Immature natural killer cell (primary cell): ENCODE measurements at places on chromosomes 4 and X.
A peak's percentile ranks its signal among the peaks of the same experiment; 100 is the strongest.

DNA sequence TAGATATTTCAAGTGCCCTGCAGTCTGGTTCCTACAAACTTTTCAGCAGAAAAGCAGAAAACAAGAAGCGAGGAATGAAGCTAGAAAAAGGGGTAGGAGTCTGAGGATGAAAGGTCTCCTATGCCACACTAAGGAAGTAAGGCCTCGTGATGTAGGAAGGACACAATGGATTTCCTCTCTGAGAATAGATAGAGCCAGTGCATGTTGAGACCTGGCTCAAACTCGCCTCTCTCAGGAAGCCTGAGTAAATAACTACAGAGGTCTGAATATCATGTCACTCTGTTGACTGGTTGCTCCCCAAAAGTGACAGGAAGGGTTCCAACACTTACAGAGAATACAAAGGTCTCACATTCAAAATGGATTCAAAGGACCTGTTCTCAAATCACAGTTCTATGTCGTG is 93.3 kb downstream of the GRIA3 start:
- DNase-seq, result no peak

- no peak for DNase-seq
Observed at GRCh38 chrX:68584221-68584620, 63.2 kb upstream of the STARD8 start.

DNA sequence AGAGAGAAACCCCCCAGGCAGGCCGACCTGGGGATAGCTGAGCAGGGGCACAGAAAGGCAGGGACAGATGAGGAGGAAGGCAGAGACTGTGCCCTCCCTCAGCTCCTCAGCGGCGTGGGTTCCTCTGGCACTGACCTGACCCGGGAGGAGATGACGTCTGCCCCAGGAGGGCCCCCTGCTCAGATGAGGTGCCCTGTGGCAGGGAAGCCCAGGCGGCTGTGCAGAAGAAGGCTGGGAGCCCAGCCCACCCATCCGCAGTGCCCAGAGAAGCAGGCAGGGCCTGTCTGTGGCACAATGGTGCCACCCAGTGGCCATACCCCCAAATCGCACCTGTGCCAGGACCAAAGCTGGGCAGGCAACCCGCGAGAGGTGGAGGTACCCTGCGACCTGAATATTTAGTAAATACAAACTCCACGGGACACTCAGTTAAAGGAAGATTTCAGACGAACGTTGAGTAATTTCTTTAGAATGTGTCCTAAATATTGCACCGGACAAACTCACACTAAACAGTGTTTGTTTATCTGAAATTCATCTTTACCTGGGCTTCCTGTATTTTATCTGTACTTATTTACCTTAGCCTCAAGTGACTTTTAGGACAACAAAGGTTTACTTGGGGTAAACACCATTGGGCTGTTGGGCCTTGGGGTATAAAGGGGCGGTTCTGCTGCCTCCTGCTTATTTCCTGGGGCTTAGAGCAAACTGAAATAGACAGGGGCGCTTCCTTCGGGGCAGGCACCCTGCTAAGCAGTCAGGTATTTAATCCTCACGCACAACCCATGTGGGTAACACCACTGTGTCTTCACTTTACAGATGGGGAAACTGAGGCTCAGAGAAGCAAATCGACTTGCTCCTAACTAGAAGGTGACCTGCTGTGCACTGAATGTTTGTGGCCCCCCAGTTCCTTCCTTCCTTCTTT is 46.5 kb upstream of the HMX1 start:
- DNase-seq, result peak; percentile 38

DNA sequence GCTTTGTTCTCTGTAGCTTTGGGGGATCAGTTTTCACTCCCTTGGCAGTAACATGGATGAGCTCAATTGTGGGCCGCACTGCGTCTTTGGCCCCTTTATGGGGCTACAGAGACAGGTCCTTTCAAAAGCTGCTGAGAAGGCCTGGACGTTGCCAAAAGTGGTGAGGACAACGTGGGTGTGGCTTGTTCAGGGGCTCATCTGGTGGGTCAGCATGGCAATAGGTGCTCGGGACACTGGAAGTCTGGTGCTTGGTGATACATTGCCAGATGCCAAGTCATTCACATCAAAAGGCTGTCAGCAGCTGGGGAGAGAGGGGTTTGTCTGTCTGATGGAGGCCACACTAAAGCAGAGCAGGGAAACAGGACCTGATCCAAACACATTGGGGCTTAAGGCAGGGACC is 149.8 kb upstream of the EOLA2 start:
- DNase-seq, result no peak

GRCh38 chr4:30380404-30380998 is 339.7 kb upstream of the PCDH7 start:
- no peak for DNase-seq

DNA sequence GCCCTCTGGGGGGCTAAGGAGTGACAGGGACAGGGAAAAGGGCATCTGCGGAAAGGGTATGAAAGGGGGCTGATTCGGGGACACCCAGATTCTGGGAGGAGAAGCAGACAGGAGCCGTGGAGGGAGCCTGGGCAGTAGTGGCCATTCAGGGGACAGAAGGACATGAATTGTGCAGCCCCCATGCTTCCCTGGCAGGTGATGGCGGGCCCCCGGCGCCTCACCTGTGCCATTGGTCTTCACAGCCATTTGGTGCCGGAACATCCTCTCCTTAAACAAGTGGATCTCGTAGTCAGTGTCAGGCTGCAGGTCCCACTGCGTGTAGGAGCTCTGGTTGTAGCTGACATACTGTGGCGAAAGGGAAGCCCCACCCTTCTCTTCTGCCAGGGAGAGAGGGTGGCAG is 21.9 kb downstream of the L1CAM start:
- DNase-seq, result no peak

DNA sequence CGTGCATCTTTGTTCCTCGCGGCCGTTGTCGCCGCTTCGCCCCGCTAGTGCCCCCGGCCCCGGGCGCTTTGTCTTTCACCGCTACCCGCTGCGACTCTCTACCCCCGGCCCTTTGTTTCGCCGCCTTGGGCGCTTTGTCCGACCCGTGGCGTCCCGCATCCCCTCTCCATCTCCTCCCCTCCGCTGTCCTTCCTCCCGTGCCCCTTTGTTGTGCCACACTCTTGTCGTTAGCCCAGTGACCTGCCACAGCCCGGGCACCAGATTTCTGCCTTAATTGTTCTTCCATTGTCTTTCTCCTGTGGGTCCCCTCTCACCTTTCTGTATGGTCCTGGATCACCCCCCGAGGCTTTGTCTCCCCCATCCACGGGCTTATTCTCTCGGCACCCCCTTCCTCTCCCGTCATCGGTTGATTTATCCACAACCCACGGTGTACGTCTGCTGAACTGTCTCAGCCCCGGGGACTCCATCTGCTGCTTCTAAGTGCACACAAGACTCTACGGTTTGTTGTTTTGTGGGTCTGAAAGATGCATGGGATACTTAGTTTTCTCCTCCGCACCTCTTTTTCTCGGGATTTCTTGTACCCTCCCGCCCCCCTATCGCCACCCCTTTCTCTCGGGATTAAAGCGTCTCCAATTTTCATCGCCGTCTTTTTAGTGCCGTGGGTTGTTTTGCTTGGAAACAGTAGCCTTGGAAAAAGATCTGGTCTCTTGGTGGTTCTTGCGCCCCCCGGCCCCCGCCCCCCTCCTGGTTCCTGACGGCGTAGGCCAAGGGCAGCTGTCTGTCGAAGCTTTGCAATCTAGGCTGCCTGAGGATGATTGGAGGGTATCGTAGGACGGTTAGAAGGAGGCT is 783 bp downstream of the RBPJ start:
- no peak for DNase-seq

DNA sequence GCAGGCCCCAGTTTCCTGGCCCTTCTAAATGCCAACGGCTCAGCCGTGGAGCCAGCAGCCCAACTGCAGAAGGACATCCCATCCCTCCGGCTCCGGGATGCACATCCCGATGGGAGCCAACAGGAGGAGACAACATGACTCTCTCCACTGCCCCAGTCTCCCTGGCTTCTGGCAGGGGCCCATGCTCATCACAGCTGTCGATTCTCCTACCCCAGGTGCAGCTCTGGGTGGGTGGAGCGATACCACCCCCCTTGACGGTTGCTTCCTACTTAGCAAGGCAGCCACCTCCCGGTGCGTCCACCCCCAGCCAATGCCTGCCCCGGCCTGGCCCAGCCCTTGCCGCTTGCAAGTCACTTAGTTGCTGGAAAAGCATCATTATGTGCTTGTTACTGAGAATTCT is 19.5 kb downstream of the ZNF275 start:
- no peak for DNase-seq

GRCh38 chr4:13705521-13706041 is 78.1 kb upstream of the BOD1L1 start:
- no peak for DNase-seq

GRCh38 chr4:89249313-89249712 is 58.3 kb downstream of the GPRIN3 start:
- no peak for DNase-seq

DNA sequence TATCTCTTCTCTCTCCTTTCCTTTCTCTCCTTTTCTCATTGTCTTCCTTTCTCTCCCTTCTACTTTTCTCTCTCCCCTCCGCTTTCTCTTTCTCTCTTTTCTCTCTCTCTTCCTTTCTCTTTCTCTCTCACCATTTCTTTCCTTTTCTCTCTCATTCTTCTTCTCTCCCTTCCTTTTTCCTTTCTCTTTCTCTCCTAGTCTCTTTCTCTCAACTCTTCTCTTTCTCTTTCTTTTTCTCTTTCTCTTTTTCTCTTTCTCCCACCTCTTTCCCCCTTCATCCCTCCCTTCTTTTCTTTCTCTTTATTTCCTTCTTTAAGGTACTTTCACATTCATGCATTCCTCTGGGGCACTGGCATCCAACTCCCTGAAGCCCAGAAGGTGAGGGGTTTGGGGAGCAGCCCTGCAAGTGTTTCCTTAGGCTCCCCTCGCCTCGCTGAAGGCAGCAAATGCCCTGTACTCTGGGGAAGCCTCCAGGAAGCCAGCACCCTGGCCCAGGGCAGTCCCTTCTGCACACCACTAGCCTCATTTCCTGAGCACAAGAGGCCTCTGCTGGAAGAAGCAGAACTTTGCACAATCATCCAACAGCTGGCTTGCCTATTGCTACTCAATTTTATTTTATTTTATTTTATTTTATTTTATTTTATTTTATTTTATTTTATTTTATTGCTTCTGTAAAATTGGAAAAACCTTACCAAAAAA is 124.2 kb downstream of the NFKB1 start:
- DNase-seq, result peak; percentile 66

DNA sequence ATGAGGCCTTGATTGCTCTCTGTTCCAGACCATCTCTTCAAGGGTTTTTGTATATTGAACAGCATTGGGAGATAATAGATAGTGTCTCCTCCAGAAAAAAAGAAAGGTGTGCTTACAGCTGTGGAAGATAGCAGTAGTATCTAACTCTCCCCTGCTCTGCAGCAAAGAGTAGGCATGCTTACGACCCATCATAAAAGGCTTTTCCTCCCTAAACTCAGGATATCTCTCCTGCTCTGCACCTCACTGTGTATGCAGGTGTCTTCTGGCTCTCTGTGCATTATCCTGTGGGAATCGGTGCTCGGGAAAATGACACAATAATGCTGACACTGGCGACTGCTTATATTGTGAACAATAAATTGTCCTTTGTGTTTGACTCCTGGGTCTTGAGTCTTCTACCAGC is 216.0 kb downstream of the RAB28 start:
- DNase-seq, result no peak

GRCh38 chr4:102715057-102715456 is 45.7 kb downstream of the MANBA start:
- no peak for DNase-seq

- DNase-seq, result no peak
Observed at GRCh38 chrX:1545776-1546408, 8.9 kb upstream of the P2RY8 start.

DNA sequence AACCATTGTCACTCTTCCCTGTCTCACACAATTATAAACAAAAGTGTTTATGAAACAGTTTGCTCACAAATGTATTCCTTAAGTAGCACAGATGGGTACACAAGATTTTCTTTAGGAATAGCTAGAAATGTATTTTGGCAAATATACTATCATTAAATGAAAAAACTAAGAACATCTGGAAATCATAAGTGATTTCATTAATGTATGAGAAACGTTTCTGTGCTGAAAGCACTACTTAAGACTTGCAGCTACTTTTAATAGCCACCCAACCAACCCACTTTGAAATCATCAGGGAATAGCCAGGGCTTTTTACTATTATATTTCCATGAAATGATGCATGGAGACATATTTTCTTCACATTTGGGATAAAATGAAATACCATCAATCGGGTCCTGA is 62.3 kb upstream of the NAP1L5 start:
- no peak for DNase-seq

GRCh38 chr4:21888195-21888976 is 60.2 kb downstream of the KCNIP4 start:
- no peak for DNase-seq

DNA sequence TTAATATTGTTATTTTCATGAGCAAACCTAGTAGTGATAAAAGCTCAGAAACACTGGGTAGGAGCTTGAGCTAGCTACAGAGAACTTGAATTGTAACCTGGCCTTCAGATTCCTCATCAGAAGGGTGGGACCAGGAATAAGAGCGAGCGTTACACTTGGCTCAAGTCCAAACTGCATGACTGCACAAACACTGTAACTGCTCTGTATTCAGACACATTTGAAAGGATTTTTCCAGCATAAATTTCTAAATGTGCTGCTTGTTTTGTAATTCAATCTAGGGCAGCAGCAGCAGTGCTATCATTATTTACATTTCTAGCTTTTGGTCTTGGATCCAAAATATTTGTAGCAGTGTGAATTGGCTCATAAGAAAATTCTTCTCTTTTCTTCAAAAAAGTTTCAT is 133.0 kb upstream of the TMLHE start:
- DNase-seq, result no peak

- DNase-seq, result no peak
Observed at GRCh38 chr4:54173281-54173912, 55.7 kb upstream of the PDGFRA start.

GRCh38 chr4:100986360-100986868 is 360.9 kb downstream of the PPP3CA start:
- no peak for DNase-seq

GRCh38 chr4:93730760-93731159 is 97.8 kb upstream of the ATOH1 start:
- DNase-seq, result no peak

- DNase-seq, result no peak
Observed at GRCh38 chr4:576245-576821, at the start of gene TMEM271. Gene TMEM271 (minus strand): TSS chr4:576295. CDS start chr4:576062, 233 bp downstream.

DNA sequence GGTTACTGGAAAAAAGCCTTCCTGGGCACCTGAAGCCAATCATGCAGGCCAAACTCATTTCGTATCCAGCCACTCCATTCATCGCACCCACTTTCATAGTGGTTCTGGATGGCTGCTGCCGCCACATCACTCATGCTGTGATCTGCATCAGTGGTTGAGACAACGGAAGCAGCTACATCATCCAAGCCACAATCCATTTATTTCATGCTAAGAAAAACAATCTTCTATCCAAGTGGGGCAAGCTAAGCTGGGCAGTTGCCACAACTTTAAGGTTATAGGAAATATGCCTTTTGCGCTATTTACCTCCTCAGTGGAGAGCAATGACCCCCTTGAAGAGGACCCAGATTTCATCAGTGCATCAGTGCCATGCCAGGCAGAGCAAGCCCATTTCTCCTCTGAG is 124.6 kb downstream of the GRIA3 start:
- no peak for DNase-seq

DNA sequence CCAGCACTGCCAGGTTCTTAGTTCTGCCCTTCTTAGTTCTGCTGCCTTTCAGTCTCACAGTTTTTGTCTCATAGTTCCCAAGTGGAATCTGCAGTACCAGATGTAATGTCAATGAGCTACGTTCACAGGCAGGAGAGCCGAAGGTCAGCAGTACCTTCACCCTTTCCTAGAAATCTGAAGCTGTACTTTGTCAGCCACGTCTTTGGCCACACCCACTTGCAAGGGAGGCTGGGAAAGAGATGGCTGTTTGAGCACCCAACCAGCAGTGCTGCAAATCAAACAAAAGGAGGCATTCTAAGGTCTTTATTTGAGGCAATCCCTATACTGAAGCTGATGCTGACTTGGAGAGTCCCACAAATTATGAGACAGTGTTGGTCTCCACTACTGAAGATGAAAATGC is 199.1 kb upstream of the NPY2R start:
- no peak for DNase-seq
